Stimulated activated CD8-positive, alpha-beta memory T cell treated with anti-CD3 and anti-CD28 coated beads, Interleukin-7, amount 100 ng/mL, for 1 hour (primary cell): ENCODE measurements at places on chromosomes 13 and 19.

GRCh38 chr13:19183676-19184075 is 2.1 kb upstream of the TUBA3C start:
- DNase-seq, result no peak

DNA sequence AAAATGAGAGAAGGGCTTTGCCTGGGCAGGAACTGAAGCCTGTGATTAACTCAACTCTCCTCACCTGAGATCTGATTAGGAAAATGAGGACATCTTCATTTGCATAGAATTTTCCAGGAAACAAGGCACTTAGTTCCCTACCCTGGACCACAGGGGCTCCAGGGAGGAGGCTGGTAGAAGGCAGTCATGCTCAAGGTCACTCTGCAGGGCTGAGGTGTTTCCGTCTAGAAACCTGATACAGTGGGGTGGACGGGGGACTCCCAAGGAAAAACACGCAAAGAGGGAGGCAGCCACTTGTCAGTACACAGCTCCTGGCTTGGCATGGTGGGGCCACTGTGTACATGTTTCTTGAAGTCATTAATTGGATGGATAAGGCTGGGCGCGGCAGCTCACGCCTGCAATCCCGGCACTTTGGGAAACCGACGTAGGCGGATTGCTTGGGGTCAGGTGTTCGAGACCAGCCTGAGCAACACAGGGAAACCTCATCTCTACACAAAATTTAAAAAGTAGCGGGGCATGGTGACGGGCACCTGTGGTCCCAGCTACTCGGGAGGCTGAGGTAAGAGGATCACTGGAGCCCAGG is 6.0 kb downstream of the KLK14 start:
- DNase-seq, result no peak

- DNase-seq, result no peak
These were observed 38.9 kb upstream of the NPAS1 start for GRCh38 chr19:46980761-46981160.

DNA sequence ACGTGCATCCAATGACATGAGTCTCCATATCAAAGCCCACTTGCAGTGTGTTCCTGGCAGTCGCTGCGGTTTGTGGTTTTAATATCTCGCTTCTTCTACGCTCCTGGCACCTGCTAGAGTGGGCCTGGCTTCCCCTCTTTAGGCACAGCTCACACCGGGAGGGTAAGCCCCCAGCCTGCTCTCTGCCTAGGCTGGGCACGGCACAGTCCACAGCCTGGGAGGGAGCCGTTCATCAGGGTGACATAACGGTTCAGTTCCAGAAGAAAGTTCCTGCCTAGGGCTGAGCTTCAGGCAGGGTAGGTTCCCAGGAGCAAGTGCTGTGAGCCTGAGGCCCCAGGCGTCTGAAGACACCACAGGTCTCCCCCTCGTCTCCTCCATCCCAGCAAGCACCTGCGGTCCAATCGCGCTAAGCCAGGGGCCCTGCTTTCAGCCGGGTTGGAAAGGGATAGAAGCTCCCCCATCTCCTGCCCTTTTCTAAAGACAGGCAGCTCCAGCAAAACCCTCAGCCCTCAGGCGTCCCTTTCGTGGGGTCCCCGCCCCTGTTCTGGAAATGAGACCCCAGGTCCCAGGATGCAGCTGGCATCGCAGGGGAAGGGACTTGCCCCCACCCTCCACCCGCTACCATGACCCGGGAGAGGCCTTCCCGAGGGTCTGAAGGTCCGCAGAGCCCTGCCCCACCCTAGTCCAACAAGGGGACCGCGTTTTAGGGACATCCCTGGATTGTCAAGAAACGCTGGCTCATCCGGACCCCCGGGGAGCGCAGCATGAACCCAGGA is 121.6 kb upstream of the ZNF507 start:
- DNase-seq, result no peak

- no peak for DNase-seq
These were observed 142.8 kb downstream of the SOX1 start for GRCh38 chr13:112209711-112210110.

DNA sequence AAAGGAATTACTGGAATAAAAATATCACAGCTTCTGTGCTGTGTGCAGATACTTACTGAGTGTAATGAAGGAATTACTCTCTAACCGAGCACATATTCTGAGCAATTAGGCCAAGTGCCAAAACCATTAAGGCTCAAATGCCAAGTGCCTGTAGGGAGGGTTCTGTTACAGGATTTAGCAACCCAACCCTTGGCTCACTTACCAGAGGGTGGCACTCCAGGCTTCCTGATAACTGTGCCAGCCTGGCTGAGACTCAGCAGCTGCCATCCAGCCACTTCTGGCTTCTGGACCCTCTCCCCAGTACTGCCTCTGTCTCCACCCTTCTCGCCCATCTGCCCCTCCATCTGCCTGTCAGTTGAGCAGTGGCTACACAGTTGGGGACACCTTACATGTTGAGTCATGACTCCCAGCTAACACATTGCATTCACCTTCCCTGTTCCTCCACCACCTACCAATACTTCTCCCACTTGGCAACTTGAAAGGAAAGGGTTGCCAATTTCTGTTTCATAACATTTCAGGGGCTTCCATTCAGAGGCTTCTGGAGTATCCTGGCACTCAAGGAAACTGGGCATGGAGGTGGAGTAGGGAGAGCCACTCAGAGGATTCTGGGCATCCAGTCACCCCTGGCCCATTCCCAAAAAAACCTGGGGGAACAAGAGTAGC is 110.5 kb downstream of the COG6 start:
- DNase-seq, result no peak

DNA sequence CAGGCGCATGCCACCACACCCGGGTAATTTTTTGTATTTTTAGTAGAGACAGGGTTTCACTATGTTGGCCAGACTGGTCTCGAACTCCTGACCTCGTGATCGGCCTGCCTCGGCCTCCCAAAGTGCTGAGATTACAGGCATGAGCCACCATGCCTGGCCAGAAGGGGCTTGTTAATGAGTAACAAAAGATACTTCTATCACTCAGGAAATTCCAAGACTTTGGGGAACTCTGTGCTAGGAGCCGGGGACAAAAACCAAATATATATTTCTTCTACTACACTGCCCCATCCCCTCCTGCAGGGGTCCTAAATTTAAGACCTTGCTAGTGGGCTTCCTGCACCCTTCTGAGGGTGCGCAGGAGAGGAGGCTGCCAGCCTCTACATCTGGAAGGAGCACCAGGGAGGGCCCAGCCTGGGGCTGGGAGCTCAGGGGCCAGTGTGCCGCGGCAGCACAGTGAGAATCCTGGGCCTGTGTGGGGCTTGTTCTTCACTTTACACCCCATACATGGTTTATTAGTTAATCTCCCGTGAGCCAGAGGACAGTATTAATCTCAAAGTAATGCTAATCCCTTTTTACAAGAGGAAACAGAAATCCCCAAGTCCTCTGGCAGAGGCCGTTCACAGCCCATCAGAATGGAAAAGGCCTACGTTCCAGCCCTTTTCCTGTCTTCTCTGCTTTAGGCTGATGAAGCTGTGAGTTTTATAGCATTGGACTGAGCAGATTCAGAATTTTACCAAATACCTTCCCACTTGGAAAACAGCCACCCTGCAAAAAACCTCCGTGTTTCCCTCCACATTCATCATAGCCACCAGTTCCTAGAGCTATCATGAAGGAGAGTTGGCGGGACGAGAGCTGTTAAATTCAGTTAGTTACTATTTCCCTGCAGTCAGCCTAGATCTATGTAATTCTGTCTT is 44.4 kb upstream of the NPAS1 start:
- no peak for DNase-seq

GRCh38 chr13:79999601-80000000 is 341.3 kb downstream of the SPRY2 start:
- no peak for DNase-seq

DNA sequence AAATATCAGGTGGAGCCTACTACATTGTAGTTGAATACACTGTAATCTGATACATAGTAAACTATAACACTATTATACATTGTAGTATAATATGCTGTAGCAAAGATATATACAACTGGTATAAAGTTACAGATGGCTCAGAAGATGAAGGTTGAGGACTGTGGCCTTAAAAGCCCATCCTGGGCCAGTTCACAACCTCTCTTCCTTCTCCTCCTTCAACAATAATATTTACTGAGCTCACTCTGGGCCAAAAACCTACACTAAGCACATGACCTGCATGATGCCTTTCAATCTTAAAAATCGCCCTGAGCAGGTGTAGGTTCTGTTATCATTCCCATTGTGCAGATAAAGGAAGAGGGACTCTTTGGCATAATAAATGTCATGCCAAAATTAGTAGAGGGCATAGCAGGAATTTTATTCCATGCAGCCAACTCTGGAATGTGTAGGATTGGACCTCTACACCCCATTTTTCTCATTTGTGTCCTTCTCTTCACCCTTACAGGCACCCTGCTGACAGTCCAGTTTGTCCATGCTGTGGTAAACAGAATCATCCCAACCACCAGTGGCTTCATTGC is 14.6 kb upstream of the SIN3B start:
- DNase-seq, result no peak

DNA sequence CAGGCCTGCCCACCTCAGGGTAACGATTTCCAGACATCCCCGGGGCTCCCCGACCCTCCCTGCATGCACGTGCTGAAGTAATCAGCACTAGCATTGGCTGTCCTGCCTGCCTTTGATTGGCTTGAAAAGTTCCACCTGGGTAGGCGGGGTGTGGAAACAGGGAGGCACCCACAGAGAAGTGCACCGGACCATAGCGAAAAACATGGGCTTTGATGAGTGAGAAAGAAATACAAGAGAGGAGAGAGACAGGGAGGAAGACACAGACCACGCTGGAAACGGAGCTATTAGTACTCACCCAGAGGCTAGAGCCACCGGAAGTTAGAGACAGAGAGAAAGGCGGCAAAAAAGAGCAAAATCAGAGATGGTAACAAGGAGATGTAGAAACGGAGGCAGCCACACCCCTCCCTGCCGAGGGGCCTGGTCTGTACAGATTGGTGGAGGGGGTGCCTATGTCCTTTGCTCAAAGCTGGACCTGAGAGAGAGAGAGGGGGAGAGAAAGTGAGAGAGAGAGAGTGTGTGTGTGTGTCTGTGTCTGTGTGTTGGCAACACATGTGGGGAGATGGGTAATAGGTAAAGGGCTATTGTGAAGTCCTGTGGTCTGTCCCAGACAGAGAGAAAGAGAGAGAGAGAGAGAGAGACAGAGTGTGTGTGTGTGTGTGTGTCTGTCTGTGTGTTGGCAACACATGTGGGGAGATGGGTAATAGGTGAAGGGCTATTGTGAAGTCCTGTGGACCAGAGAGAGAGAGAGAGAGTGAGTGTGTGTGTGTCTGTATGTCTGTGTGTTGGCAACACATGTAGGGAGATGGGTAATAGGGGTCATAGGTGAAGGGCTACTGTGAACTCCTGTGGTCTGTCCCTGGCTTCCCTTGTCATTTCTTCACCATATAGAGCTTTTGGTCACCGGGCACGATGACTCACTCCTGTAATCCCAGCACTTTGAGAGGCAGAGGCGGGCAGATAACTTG is 2.9 kb downstream of the CGB3 start:
- no peak for DNase-seq

GRCh38 chr13:78845656-78846365 is 186.9 kb upstream of the OBI1 start:
- no peak for DNase-seq

DNA sequence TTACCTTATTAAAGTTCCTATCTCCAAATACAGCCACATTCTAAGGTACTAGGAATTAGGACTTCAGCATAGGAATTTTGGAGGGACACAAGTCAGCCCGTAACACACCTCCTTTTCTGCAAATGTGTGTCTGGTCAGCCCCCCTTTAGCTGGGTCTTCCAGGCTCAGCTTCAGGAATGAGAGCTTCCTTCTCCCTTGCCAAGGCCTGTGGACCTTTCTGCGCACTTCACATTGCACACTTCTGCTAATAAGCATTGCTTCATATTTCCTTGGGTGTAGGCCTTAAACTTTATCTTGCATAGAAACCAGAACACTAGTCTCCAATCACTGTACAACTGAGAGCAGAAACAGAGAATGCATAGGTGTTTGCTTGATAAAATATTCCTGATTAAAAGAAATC is 4.5 kb upstream of the STK24 start:
- DNase-seq, result no peak

DNA sequence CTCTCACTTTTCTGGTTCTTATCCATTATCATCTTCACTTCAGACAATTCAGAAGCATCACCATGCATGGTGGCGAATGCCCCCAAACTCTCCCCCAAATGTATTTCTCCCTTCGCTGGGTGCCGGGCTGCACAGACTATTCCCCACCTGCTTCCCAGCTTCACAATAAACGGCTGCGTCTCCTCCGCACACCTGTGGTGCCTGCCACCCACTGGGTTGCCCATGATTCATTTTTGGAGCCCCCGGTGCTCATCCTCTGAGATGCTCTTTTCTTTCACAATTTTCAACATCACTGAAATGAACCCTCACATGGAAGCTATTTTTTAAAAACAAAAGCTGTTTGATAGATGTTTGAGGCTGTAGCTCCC is 2.8 kb upstream of the F10 start:
- DNase-seq, result no peak

DNA sequence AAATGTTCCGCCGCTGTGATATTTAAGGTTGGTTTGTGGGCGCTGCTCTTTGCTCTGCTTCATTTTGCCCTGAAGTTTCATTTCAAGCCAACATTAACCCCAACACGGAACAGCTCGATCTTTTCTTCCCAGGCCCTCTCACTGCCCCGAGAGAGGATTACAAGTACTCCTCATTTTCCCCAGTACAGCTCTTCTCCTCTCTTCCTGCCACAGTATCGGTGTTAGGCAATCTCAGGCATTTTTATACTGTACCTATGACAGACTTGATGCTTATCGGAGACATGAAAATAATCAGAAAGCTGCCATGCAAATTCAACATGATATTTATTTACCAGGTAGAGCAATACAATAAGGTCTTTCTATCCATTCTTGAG is 1.3 kb upstream of the EDNRB start:
- no peak for DNase-seq

GRCh38 chr19:44865196-44865767 is 19.2 kb downstream of the NECTIN2 start:
- DNase-seq, result no peak

- no peak for DNase-seq
These were observed 13.9 kb downstream of the ZFP82 start for GRCh38 chr19:36404498-36404897.

GRCh38 chr13:107067381-107067780 is 499.4 kb upstream of the ARGLU1 start:
- no peak for DNase-seq

DNA sequence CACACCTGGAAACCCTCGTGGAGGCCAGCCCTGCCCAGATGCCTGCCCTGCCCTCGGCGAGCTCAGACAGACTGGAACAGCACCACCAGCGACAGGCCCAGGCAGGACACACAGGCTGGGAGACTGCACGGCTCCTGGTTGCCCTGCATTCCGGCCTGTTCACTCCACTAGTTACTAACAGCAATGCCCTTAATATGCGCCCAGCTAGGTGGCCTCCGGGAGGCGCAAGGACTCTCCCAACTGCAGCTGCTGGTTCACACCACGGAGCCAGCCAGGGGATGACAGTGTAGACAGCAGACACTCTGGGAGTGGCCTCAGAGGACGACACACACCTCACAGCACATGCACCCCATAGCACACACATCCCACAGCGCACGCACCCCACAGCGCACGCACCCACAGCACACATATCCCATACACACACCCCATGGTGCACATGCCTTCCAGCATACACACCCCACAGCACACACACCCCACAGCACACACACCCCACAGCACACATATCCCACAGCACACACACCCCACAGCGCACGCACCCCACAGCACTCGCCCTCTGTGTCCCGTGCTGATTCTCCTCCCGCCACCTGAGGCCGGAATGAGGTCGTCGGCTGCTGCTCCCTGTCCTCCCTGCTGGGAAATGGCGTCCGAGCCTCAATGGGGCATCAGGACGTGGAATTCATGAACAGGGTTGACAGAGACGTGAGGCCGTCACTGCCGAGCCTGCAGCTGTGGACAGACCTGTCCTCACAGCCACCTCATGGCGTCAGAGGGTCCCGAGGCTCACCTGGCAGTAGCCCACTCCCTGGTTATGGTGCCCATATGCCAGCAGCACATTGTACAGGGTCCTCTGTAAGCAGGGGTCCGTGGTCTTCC is 13.6 kb downstream of the GRTP1 start:
- no peak for DNase-seq
